ENCODE measurements at places on chromosomes 5 and 9.

- DNase-seq, result no peak
These were observed 15.8 kb downstream of the FBXW11 start for GRCh38 chr5:171990713-171991015.

- no peak for DNase-seq
These were observed 45.0 kb downstream of the NEURL1B start for GRCh38 chr5:172686111-172686510.

GRCh38 chr5:92525131-92525530 lies 1055.9 kb downstream of the NR2F1-AS1 start:
- DNase-seq, result no peak

DNA sequence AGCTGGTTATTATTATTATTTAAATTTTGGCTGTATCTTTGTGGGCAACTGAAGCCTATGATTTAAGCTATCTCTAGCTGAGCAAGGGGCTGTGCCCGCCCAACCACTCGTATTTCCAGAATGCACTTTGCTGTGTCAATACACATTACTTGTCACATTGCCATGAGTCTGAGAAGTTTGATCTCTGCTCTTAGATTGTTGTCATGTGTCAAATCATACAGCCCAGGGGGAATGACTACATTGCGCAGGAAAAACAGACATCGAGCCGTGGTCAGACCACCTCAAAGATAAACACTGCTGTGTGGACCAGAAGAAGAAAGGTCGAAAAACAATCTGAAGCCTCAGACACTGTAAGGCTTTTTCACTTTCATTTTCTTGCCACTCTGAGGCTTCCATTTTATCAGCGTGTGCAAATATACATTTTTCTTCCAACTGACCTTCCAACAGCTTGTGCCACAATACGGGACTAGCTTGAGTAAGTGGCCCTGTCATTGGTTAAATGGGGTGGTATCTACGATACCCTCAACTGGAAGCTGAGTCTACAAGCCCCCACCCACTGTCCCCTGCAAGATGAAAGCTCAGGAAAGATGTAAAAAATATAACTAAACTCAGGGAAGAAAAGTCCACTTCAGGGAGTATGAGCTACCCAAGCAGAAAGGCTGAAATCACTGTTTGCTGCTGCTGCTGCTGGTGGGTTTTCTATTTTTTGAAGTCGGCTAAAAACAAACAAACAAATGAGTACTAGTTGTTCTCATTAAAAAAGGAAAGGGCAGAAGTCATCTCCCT lies 603.0 kb downstream of the BNC2 start:
- DNase-seq, result peak; percentile 80

DNA sequence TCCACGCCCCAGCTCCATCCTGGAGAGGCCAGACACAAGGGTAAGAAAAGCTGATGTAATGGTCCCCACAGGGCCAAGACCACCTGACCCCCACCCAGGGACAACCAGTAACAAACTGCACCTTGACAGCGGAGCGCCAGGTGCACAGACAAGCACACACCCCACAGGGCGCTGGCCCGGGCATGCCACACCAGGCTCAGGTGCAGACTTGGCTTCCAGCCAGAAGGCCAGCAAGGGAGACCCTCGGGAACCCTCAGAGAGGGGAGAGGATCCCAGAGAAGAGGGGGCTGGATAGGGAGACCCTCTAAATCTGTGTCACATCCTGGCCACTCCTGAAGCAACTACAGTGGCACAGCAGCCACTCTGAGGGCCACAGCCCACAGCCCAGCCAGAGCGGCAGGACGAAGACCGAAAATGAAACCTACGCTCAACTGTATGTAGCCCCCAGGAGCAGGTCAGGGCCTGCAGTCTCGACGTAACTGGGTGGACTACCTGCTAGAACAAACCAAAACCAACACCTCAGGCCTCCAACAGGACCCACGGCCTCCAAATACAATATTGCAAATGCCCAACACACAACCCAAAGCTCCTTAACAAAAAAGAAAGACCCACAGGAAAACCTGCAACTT lies 18.5 kb downstream of the CAMSAP1 start:
- DNase-seq, result no peak

DNA sequence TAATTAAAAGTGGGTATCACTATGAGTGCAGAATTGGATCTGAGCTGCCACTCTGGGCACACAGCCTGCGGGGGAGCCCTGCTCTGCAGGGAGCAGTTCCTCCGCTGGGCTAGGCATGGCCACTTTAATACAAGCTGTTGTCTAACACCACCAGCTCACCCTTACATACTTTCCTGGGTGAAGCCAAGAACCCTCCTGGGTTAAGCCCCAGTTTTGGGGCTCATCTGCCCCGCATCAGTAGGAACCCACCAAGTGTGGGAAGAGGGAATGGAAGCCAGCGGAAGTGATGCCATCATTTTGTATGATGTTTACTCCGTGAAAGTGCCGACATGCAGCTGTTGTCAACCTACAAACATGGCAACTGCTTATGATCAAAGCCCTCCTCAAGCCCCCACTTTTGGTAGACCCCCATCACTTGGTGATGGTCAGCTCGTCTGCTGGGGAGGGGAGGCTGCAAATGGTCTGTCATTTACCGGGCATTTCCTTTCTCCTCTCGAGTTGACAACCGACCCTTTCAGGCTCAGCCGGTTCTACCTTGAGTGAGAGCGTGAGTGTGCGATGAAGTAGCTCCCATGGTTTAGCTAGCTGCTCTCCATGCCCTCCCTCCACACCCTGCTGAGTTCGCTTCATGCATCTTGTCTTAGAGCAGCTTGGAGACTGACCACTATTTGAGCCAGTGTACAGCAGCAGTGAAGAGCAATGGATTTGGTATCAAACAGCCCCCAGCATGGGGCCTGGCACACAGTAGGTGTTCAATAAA lies 95.3 kb upstream of the IER5L start:
- no peak for DNase-seq

GRCh38 chr9:116697362-116697761 lies 10.3 kb downstream of the TRIM32 start:
- DNase-seq, result no peak

- DNase-seq, result no peak
These were observed 40.0 kb downstream of the LARP1 start for GRCh38 chr5:154795235-154795596.

GRCh38 chr9:126275386-126276001 lies 51.1 kb upstream of the MVB12B start:
- DNase-seq, result no peak

DNA sequence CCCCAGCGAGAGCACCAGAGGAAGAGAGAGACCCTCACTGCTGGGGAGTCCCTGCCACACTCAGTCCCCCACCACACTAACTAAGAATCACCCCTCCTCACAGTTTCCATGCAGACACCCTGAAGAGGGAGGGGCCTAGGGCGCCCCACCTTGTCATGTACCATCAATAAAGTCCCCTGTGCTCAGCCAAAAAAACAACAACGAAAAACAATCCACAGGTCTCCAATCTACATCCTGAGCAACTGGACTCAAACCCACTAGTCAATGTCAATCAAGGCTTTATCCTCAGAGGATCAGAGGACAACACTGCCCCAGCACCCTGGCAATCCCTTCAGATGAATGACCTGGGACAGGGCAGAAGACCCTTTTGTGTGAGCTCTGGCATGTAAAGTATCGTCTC lies 210.1 kb upstream of the MSX2 start:
- DNase-seq, result no peak

DNA sequence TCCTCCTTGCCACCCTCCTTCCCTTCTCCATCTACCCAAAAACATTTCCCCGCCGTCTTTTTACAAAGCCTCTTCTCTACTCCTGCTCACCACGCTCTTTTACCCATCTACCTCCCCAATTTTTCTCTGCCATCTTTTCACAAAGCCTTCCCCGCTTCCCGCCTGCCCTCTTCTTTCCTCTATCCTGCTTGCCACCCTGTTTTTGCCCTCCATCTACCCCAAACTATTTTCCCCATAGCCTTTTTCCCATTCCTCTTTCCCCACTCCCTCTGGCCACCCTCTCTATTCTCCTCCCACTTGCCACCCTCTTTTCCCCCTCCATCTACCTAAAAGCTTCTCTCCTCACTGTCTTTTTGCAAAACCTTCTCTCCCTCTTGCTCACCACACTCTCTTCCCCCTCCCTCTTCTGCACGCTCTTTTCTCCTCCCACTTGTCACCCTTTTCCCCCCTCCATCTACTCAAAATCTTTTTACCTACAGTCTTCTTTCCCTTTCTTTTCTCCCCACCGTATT lies 19.4 kb upstream of the TRIM52 start:
- DNase-seq, result no peak

DNA sequence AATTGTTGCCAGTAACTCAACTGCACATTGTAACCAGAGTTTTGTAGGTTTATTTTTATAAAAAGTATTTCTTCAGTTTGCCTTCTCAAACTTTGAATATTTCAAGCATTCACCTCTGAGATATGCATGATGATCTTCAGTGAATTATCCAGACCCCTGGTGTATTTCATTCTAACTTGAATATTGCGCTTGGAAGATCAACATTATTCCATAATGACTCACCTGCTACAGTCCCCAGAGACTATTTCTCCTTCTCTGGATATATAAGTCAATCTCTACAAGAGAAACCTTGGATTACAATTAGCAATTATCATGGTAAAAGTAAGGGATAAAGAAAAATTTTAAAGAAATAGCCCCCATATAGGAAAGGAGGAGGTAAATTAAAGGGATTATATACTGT lies 1041.0 kb downstream of the TLE1 start:
- DNase-seq, result no peak

DNA sequence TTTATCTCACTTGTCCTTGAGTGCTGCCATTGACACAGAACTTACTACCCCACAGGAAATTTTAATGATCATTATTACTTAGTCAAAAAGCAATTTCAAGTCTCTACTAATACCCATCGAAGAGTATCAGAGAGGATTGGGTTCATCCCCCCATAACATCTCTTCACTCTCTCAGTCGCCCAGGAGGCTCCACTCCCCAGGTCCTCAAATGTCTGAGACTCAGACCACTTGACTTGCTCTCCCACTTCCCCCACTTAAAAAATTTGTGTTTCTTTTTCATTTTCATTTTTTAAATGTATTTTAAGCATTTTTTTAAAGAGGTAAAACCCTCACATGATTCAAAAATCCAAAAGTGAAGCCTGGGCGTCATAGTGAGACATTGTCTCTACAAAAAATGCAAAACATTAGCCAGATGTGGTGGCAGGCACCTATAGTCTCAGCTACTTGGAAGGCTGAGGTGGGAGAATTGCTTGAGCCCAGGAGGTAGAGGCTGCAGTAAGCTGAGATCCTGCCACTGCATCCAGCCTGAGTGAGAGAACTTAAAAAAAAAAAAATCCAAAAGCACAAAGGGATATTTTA lies 56.8 kb upstream of the TRAF1 start:
- no peak for DNase-seq

- no peak for DNase-seq
These were observed 829 bp downstream of the ANXA1 start for GRCh38 chr9:73152543-73152844.
